ENCODE measurements at places on chromosomes 2 and 18.

DNA sequence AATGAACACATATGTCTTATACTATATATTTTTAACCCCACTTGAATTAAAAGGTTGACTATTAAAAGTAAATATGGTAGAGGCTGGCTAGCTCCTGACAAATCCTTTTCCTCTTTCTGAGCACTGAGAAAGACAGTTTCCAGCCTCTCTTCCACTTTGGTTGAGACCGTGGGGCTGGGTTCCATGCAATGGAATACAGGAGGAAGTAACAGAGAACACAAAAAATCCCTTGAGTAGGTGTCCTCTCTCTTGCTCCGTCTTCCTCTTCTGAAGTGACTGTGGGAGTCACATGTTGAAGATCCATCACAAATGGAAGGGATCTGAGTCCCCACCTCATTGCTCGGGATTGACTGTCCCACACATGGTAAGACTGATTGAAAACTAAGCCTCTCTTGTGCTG lies 36.6 kb upstream of the SIGLEC15 start:
- DNase-seq = no peak

- DNase-seq = no peak
Measured at GRCh38 chr2:62844311-62845090, 139.0 kb downstream of the EHBP1 start.

GRCh38 chr2:32166115-32166574 lies 481 bp downstream of the SLC30A6 start:
- no peak for DNase-seq

GRCh38 chr2:2719015-2719414 lies 387.9 kb upstream of the MYT1L start:
- DNase-seq = no peak

DNA sequence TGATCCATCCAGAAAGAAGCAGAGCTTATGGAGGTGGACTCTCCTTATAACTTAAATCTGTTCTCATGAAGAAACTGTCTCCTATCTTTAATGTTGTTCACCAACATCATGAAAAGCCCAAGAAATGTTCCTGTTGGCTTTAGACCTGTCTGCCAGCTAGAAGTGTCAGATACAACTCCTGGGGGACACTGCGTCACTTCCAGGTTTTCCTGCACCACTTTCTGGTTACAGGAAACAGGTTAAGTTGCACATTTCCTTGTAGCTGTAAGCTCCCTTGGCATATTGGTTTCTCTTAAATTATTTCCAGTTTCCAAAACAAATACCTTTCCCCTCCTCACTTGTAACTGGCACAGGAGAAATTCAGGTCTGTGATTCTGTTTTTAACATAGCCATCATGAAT lies 2.9 kb downstream of the CEP68 start:
- DNase-seq = no peak

DNA sequence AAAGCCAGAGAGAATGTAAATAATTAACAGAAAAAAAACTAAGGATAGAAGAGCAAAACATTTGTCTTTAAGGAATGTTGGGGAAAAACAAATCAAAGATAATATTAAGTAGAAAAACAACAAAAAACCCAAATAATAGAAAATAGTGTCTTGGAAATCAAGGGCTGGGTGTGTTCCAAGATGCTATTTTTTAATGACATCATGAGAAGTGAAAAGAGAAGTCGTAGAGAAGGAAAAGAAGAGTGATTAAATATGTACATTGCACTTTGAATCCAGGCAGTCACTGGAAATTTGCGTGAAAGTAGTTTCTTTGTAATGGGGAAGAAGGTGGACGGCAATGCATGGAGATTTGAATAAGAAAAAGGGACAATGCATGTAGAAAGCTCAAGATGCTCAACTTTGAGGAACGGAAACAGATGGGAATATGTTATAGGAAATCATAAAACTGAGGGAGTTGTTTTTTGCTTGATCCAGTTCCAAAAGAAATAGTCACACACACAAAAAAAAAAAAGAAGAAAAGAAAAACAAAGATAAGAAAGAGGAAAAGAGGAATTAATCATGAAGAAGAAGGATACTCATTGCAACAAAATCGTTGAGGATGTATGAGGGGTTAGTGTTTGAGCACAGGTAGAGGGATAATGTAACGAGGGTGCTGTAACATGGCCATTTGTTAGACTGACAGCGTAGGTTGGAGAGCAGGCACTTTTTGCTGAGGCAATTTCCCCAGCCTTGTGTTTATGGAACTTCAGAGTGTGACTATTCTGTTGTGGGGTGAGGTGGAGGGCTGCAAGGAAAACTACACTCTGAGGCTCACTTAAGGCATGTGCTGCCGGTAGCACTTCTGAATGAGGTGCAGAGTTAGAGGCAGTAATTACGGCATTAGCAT lies 184.1 kb downstream of the CALCRL start:
- no peak for DNase-seq

- DNase-seq = no peak
Measured at GRCh38 chr18:21853016-21853415, 112.4 kb downstream of the MIB1 start.
